Right renal pelvis (tissue), 4 donors: ENCODE measurements at places on chromosomes 6 and 20.

DNA sequence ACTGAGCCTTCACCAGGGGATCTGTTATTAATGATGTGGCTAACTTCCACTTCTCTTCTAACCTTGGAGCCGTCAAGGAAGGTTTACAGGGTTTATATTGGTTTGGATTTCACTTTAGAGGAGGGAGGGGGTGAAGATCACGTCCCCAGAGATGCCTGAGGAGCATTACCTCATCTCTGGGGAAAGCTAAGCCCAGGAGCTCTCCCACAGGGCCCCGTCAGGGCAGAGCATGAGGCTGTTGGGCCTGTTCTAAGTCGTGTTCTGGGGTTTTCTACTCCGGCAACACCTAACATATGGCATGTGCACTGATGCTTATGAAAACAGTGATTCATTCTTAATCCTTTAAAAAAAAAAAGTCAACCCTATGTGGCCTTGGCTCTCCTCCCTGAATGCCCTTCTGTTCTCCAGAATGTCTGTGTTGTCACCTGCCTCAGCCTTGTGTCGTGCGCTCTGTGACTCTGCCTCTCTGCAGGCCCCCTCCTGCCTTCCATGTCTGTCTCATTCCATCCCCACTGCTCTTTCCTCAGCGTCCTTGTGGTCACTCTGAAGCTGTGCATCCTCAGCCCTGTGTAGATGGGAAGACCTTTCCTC is 97.4 kb upstream of the JARID2 start:
- no peak for DNase-seq

DNA sequence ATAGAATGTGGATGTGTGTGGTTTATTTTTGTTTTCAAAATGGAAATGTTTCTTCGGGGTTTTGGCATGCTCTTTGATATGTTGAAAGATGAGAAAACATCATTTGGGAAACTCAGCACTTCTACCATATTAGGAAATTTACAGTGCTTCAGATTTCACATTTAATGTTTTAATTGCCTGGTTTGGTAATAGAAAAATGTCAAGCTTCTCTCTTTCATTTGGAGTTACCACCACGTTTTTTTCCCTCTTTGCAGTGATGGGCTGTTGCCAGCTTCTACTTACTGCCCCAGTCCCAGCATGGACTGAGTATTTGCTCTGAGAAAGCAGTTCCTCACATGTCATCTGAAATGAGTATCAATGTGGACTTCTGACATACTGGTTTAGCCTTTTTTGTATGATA is 267.7 kb downstream of the PRL start:
- no peak for DNase-seq

- no peak for DNase-seq
These were observed 19.7 kb upstream of the TM9SF4 start for GRCh38 chr20:32089637-32090362.

GRCh38 chr6:20808439-20808838 is 274.2 kb downstream of the CDKAL1 start:
- no peak for DNase-seq

DNA sequence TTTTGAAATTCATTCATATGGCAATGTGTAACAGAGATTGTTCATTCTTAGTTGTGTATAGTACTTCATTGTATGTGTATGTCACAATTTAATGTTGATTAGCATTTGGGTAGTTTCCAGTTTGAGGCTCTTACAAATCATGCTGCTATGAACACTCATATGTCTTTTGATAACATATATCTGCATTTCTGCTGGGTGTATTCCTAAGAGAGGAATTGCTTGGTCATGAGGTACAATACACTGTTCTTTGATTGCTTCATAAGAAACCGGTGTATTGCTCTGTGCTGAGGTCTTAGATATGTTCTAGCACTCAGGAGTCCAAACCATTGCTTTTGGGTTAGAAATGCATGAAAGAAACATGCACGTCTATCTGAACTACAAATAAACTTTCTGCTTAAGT is 492.9 kb upstream of the JAG1 start:
- DNase-seq, result no peak

DNA sequence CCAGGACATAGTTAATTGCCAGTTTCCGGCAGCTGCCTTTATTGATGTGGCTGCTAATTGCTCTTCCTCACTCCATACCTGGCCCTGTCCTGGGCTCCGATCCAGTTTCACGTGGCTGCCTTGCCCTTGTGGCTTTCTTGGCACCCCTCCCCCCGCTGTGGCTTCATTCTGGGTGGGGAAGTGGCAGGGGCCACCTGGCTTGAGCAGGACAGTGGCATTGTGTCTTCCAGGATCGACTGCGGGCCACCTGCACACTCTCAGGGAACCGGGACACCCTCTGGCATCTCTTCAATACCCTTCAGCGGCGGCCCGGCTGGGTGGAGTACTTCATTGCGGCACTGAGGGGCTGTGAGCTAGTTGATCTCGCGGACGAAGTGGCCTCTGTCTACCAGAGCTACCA is 10.8 kb downstream of the MAVS start:
- no peak for DNase-seq

DNA sequence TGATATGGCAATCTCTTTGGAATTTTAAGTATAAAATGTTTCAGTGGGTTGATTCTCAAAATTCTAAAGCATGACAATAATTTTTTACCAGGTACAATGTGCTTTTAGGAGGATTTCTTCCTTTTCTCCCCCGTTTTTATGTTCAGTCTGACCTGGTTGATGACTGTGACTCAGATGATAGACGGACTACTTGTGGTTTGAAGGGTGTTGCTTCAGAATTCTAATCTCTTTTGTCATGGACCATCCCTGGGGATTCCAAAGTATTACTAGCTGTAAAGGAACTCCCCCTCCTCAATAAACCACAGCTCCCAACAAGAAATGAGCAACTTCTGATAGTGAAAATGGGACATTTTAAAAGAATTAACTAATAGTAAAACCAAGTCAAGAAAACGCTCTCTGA is 34.9 kb upstream of the TNFAIP3 start:
- no peak for DNase-seq

- no peak for DNase-seq
These were observed 188.7 kb upstream of the CEP162 start for GRCh38 chr6:84416043-84416657.

GRCh38 chr20:50186987-50187402 is 3.6 kb upstream of the CEBPB start:
- DNase-seq, result no peak

GRCh38 chr6:89215391-89215790 is 1.8 kb downstream of the GABRR1 start:
- DNase-seq, result no peak

DNA sequence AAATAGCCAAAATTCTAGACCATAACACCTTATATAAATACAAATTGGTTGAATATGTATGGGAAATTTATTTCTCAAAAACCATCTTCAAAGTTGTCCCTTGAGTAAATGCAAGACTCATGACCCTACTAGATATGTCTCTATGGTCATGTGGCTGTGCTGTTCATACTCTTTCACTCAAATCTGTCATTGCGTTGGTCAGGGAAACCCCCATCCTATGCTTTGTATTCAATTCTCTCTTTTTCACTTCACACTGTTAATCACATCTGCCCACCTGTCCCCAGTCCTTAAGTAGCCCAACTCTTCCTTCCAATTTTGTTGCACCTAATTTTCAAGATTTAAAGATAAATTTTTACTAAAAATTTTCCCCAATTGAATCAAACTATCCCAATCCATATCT is 51.0 kb downstream of the RPS12 start:
- DNase-seq, result no peak

- DNase-seq, result no peak
These were observed 23.6 kb downstream of the STXBP5 start for GRCh38 chr6:147227770-147228320.

DNA sequence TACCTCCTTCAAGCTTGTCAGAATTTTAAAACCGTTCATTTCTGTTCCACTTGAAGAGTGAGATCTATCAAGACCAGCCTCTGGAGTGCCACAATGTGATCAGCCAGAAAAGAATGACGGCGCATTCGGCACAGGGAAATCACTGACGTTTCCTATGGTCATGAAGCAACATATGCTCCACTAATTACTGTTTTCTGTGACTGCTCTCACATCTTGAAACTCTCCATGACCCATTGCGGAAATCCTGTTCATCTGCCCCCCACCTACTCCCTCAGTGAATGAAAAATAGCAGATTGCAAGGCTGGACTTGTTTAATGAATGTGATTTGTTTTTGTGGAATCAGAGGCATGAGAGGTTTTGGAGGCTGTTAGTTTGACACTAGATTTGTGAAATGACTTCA is 53.2 kb downstream of the SAMD5 start:
- DNase-seq, result no peak

GRCh38 chr6:11213422-11214021 is 18.9 kb downstream of the NEDD9 start:
- no peak for DNase-seq

DNA sequence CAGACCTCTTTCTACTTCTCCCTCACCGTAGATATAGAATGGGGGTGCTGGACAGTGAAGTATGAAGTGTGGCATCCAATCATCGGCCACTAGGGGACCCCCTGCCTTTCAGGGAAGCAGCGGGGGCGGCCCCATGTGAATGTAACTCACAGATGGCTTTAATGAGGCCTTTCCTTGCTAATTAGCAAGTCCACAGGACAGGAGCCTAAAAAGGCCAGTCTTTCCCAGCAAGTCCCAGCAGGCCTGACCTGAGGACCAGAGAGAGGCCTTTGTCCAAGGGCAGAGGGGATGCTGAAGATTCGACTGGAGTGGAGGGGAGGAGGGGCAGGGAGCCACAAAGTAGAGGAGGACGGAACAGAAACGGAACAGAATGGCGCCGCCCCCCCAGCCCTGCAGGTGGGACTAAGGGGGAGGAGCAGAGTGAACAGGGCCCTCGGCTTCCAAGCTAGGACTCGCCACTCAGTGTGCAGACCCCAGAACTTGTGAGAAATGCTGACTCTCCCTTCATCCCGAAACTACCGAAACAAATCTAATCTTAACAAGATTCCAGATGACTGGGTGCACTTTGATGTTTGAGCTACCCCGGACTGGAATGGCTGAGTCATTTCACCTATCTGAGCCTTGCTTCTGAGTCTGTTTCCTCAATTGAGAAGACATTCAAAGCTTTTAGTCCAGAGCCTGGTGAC is 5.8 kb downstream of the C6orf132 start:
- no peak for DNase-seq

DNA sequence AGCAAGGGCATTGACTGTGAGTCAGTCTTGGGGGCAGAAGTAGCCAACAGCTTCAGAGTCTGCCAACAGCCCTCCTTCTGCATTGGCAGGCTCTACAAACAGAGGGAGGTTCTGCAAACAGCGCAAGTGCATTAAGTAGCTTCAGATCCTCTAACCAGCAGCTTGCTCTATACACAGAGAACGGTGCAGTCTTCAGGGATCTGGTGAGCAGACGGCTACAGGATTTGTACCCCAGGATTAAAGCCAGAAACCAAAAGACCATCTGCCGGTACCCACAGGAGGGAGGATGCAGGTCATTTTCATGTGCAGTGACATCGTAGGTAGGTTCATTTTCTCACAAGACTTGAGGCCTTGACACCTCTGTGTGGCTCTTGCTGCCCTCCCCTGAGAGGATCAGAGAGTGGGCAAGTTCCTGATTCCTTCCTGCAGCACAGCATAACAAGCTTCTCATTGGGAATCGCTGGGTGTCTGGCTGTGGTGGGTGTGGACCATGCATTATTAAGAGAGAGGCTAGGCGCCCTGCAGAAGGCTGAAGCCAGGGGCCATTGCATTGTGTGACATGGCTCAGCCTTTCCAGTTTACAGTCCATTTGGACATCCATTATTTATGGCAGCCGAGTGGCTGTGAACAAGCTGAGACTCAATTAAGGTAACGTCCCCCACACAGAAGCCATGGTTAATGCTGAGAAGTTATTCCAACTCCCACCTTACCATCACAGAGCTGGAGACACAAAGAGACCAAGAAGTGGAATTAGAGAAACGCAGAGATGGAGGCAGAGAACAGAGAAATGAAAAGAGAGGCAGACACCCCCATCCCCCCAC is 250.0 kb downstream of the LRFN2 start:
- no peak for DNase-seq

DNA sequence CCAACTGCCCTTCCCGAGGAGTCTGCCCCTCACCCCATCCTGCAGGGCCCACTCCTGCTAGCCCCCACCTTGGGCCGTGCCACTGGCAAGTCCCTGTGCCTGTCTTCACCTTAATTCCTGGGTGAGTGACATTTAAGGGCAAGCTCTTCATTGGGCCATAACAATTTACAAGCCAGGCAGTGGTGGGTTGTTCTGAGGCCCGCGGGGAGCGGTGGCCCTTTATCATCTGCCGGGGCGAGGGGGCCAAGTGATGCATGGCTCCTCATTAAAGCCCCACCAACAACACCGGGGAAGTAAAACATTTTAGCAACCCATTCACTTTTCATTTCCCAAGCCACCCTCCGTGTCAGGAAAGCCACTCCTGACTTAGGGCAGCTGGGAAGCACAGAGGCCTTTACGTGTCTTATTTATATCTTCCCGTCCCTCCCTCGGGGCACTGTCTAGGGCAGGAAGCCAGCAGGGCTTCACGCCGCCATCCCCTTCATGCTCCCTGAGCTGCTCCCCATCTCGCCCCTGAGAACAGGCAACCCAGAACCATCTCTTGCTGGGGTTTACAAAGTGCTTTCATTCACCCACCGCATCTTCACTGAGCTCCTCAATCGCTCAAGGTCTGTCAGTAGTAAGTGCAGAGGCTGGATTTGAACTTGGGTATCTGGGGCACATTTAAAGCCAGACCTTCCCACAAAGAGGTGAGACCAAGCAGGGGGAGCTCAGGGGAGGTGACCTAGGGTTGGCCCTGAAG is 55.5 kb upstream of the CCDC167 start:
- DNase-seq, result no peak
